CD4-positive, alpha-beta memory T cell (primary cell): ENCODE measurements at places on chromosomes 4 and X.

DNA sequence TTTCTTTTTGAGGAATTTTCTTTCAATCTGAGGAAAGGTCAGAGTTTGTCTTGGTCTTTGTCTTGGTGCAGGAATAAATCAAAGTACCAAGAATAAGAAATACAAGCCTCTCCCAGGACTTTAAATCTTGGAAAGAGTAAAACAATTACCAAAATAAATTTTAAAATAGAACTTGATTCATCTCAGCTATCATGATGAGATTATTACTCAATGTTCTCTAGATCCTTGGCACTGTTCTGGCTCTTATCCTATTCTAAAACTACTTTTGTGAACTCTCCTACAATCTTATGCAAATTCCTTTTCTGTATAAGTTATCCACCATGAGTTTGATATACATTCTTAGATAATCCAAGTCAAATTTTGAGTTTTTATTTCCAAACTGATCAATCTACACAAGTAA is 464.3 kb downstream of the PPARGC1A start:
- DNase-seq, result no peak

DNA sequence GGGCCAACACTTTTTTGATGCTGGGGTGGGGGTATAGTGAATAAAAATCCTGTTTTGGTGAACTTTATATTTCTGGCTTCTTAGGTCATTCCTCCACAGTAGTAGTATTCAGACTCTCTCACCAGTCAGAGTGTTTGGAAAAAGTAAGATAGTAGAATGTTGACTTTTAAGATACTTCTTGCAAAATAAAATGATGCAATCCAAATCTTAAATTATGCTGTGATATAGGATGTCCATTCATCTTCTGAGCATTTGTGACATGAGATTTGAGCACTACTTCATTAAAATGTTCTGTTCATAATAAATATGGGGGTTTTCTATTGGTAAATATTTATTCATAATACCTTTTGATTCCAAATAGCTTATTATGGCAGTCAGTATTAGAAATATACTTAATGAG is 70.1 kb downstream of the BMP2K start:
- DNase-seq, result no peak

DNA sequence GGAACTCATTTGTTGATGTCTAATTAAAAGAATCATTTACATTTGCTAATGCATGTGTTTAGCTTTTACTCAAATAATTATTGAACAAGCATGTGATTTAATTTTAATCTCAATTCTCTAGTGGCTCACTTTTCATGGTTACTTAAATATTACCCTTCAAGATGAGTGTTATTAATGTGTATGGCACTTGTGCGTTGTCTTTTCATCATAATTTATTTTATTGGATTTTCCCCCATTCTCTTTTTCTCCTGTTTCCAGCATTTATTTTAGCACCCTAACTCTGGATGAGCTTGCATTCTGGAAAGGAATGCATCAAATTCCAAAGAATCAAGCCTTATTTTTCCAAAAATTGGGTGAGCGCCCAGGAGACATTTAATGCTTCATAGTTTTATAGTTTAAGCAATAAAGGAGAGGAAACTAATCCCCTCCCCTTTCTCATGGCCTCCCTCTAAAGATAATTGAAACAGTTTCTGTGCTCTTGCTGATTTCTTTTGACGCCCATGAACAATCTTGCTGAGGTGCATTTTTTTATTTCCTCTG is 191.1 kb upstream of the FAT4 start:
- DNase-seq, result no peak

GRCh38 chr4:113539408-113539807 is 222.1 kb downstream of the CAMK2D start:
- DNase-seq, result no peak

GRCh38 chrX:13340182-13340791 is 20.4 kb upstream of the ATXN3L start:
- DNase-seq, result no peak

- no peak for DNase-seq
These were observed 4.4 kb upstream of the KCND1 start for GRCh38 chrX:48976086-48976485.

- DNase-seq, result peak; percentile 38
These were observed 11.6 kb downstream of the DLG3 start for GRCh38 chrX:70456256-70456655.

- DNase-seq, result peak; percentile 73
These were observed 68.0 kb downstream of the N4BP2 start for GRCh38 chr4:40124690-40125089.

DNA sequence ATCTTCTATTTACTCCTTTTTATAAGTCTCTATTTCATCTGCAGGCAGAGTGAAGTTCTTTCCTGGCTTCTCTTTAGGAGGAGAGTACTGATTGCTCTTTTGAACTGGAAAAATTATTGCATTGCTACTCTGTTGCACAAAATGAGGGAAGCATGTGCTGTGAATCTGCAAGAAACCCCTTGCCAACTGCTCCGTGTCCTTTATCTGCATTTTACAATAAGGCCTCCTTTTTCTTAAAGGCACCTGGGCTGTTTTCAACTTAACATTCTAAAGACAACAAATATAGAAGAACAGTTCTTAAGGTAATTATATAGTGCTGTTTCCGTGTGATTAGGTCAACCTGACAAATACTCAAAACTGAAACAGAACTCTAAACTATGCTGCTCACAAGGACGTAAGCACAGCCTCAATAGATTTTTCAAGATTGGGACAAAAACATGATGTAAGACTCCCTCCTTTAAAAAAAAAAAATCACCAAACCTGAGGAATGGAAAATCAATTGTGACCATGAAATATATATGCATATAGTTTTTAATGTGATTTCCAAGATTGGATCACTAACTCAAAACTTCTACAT is 716.6 kb upstream of the INTU start:
- DNase-seq, result no peak

- DNase-seq, result no peak
These were observed 43.5 kb upstream of the SERTM2 start for GRCh38 chrX:111467896-111468295.

GRCh38 chr4:98773638-98774037 is 115.2 kb upstream of the TSPAN5 start:
- no peak for DNase-seq

DNA sequence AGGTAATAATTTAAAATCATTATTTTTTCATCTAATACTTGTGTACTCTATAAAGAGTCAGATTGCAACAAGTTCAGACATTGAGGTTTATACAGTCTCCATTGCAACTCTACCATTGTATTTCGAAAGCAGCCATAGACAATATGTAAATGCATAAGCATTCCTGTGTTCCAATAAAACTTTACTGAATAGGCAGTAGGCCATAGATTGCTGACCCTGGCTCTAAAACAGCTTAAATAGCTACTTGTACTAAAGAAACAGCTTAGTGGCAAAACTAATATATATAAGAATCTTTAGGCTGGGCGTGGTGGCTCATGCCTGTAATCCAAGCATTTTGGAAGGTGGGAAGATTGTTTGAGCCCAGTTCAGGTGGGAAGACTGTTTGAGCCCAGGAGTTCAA is 115.3 kb downstream of the PRSS12 start:
- DNase-seq, result no peak

DNA sequence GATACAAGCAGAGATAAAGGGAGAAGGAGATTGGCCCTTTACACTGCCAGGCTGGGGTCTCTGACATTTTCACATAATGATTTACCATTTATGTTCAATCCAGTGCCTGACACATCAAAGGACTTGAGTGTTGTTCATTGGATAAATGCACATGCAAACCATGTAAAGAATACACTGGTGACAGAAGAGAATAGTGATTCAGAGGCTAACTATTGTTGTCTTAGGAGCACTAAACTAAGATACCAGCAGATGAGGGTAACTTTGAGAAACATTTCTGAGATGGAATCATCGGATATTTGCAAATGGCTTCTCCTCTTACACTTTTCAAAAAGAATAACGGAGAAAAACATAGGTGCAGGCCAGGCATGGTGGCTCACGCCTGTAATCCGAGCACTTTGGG is 67.3 kb upstream of the HHIP start:
- DNase-seq, result no peak

GRCh38 chr4:40750461-40751258 is 905 bp downstream of the NSUN7 start:
- DNase-seq, result no peak

DNA sequence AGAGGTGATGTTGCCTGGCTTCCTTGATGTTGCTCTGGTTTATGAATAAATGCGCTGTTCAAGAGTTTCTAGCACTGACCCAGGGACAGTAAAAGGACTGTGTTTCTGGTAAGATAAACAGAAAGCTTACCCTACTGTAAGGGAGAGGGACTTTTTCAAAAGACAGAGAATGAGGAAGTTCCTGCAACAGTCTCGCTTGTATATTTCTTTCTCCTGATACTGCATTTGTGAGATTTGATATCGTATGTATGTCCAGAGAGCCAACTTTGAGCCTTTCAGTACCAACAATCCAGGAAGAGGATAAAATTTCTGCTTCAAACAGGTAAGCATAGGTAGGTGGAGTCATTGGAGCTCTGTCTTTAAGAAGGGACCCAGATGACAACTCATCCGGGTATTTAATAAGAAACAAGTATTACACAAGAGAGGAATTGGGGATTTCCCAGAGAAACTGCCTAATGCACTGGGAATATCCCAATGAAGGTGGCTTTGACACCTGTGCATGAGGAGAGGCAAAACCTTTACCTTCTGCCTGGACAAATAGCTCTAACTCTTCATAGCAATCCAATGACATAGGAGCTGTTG is 773 bp downstream of the DAPP1 start:
- no peak for DNase-seq

DNA sequence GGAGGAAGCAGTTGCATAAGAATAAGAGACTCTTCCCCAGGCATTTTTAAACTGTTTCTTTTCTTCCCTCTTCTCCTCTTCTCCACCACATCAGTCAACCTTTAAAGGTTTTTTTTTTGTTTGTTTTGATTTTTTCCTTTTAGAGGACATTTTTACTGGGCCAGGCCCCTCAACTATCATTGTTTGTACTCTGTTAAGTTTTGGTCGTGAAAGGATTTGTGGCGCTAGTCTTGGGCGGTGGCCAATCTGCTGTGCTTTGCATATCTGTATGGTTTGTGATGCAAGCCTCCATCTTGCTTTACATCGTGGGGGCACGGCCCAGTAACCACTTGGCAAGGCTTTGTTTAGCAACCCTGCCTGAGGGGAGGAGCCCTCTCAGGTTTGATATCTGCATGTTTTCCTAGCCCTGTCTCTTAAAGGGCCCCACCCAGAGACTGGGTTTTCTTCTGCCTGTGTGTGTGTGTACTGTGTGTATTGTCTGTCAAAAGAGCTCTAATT is 101.9 kb upstream of the SLITRK2 start:
- DNase-seq, result no peak

DNA sequence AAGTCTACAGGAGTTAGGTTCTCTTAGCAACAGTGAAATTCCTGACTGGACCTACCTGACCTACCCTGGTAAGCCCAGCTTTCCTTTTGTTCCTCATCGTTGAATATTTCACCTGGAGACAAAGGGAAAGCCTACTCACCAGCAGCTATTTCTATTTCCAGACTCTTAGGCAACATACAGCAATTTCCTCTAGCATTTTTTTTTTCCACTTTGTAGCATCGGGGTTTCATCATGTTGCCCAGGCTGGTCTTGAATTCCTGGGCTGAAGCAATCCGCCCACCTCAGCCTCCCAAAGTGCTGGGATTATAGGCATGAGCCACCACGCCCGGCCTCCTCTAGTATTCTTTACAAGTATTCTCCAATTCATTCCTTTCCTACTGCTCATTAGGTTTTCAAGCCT is 6.8 kb upstream of the S100G start:
- DNase-seq, result no peak

DNA sequence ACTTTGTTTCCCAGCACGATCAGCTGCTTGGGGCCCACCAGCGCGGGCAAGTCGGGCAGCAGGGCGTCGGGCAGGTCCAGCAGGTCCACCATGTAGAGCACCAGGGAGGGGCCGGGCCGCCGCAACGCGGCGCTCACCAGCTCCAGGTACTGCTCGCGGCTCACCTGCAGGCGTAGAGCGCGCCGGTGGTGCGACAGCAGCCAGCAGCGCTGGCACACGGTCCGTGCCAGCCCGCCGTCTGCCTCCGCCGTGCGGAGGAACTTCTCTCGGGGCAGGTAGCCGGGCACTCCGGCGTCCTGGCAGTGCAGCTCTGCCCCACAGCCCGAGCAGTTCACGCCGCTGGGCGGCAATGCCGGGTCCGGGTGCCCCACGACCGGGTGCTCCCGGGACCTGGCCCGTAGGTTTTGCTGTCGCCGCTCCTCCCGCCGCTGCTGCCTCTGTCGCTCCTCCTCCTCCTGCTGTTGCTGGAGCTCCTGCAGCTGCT is 527 bp downstream of the NOA1 start:
- DNase-seq, result peak; percentile 62

DNA sequence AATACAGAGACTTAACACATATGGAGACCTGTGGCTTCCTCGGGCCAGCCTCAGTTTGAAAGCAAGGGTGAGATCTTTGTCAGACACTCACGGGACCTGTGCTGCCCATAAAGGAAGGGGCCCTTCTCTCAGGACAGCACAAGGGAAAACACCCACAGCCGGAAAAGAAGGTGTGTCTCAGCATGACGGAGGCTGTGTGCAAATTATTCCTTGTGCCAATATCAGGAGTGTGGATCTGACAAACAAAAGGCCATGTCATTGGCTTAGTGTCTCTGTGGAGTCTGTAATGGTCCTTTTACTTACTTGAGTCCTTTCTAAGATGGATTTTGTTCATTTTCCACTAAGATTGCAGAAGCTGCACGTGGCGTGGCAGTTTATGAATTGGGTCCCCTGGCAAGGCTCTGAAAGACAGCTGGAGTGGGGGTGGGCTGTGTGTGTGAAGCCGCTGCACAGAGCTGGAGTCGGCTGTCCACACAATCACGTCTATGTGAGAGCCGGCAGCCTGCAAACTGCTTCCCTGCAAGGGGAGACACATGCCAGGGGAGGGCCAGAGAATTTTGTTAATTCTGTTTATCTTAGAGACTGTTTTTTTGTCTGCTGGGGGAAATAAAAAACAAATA is 1.9 kb downstream of the ENPP6 start:
- no peak for DNase-seq

DNA sequence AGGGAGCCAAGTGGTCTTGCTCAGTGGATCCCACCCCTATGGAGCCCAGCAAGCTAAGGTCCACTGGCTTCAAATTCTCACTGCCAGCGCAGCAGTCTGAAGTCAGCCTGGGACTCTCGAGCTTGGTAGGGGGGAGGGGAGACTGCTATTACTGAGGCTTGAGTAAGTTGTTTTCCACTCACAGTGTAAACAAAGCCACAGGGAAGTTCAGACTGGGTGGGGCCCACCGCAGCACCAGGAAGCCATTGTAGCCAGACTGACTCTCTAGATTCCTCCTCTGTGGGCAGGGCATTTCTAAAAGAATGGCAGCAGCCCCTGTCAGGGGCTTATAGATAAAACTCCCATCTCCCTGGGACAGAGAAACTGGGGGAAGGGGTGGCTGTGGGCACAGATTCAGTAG is 721.0 kb upstream of the NDST4 start:
- no peak for DNase-seq

- no peak for DNase-seq
These were observed 836.8 kb upstream of the LCORL start for GRCh38 chr4:18858229-18858922.

DNA sequence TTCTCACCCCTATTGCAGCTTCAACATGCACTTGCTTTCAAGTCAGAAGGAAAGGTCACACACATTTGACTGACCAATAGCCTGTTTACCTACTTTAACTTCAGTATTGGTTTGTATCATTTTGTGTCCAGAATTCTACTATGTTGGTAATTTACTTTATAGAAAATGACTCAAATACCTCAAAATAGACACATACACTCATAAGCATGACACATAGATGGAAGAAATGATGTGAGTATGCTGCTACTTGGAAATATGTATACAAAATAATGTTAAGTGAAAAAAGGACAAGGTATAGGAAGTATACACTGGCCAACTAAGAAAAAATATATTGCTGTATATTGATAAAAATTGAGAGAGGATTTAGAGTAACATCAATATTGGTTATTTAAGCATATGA is 98.8 kb upstream of the CASK start:
- no peak for DNase-seq
